ENCODE measurements at places on chromosomes 5 and 9. TPM values are rescaled to one million over a fixed set of nuclear protein-coding genes. Genes with fewer than 3 reads are reported as not detected.

Gene MPDZ
- 15.7 TPM for total RNA-seq

Gene FCN2
- total RNA-seq, result not detected

Gene IQGAP2
- 121 TPM for total RNA-seq

Gene PIGO
- 19.1 TPM for total RNA-seq

DNA sequence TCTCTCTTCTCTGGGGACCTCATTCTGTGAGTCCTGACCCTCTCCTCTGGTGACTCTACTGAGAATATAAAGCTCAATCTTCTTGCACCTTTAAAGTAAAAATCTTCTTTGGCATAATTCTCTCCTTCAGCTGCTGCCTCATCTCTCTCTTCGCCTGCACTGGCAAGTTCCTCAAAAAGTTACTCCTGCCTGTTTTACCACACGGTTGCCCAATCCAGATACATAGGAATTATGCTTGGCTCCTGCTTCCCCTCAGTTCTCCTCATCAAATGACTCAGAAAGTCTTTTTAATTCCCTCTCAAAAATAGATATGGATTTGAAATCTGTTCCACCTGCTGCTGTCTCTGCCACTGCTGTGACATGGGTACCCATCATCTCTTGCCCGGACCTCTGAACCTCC lies 14.4 kb upstream of the HRCT1 start:
- peaks cover 11% of the 10 kb centered on the region for H3K27me3 ChIP-seq
- no peaks in the 10 kb centered on the region for H3K36me3 ChIP-seq
- no peaks in the 10 kb centered on the region for H3K4me1 ChIP-seq
- H3K27ac ChIP-seq, result no peak overlapping the region
- H3K4me3 ChIP-seq, result no peak overlapping the region
- no peak for DNase-seq

- no peak for DNase-seq
- no peaks in the 10 kb centered on the region for H3K27me3 ChIP-seq
- H3K36me3 ChIP-seq, result no peaks in the 10 kb centered on the region
- H3K4me1 ChIP-seq, result no peaks in the 10 kb centered on the region
- no peak overlapping the region for H3K4me3 ChIP-seq
- no peak overlapping the region for H3K27ac ChIP-seq
Observed at GRCh38 chr5:139501381-139501780, 18.8 kb upstream of the STING1 start.

Measured in transverse colon (tissue), 4 donors.